NCI-H526 treated with DMSO at 0.1 percent for 48 hours (cell line): ENCODE measurements at places on chromosomes 5 and 9.
A peak's percentile ranks its signal among the peaks of the same experiment; 100 is the strongest.

- no peak for DNase-seq
These were observed 16.6 kb downstream of the OTULINL start for GRCh38 chr5:14598225-14598624.

DNA sequence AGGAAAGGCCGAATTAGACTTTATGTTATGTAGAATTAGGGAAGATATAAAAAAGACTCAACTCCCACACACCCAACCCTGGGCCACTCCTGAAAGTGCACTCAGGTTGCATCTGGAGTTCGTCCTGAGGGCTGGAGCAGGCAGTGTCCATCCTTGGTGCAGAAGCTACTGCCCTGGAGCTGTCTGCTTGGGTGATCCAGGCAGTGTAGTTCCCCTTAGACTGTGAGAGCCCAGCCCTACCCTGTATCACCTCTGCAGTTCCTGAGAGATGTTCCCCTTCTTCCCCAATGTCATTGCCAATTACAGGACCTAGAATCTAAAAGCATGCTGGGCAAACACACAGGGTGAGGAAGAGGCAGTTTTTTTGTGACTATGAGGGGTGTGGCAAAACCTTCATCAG is 368.3 kb upstream of the ST8SIA4 start:
- no peak for DNase-seq

- DNase-seq = peak; percentile 8
These were observed 55.6 kb downstream of the CAMSAP1 start for GRCh38 chr9:135851748-135852147.

DNA sequence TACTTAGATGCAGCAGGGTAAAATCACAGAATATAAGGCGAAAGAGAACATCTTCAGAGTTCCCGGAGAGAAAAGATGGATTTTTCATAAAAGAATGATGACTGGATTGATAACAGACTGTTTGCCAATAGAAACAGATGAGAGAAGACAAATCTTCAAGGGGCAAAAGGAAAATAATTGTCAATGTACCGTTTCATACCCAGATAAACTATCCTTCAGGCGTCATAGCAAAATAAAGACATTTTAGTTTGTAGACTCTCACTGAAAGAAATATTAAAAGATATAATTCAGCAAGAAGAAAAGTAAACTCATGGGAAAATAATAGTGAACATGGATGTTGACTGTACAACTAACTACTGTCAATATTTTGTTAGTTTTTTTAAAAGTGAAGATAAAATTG is 174.2 kb downstream of the CRB2 start:
- no peak for DNase-seq

- DNase-seq = no peak
These were observed 69.6 kb upstream of the FSTL4 start for GRCh38 chr5:133681896-133682295.

GRCh38 chr9:13513716-13514444 is 234.4 kb upstream of the MPDZ start:
- DNase-seq = no peak
